ENCODE measurements at places on chromosomes 3 and 15. TPM values are rescaled to one million over a fixed set of nuclear protein-coding genes. Genes with fewer than 3 reads are reported as not detected.

Gene EXD1
- total RNA-seq, result not detected

Gene RFT1
- total RNA-seq, result 11.0 TPM

Gene DZIP3
- 15.4 TPM for total RNA-seq

Gene PATL2
- 3.3 TPM for total RNA-seq

Gene PLA2G4E
- 0.05 TPM for total RNA-seq

All from Right ventricle myocardium inferior (tissue), 1 donor.